HuH-7.5 (cell line): ENCODE measurements at places on chromosomes 1 and 21.

- DNase-seq, result no peak
These were observed 107.5 kb downstream of the SLC44A5 start for GRCh38 chr1:75503221-75503974.

DNA sequence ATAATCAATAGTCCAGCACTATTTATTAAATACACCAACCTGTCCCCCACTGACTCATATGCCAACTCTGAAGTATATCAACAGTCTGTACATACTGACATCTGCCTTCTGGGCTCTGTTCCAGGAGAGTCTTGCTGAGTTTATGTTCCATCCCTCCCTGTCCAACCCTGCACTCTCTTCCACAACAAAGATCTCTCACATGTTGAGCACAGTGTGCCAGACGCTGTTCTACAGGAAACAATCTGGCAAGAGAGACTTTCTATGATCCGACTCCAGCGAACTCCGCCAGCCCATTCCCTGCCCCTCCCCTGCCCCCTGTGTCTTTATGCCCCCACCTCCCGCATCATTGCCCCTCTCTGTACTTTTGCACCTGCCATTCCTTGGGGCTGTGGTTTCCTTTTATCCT is 3.4 kb downstream of the LACTBL1 start:
- DNase-seq, result no peak

DNA sequence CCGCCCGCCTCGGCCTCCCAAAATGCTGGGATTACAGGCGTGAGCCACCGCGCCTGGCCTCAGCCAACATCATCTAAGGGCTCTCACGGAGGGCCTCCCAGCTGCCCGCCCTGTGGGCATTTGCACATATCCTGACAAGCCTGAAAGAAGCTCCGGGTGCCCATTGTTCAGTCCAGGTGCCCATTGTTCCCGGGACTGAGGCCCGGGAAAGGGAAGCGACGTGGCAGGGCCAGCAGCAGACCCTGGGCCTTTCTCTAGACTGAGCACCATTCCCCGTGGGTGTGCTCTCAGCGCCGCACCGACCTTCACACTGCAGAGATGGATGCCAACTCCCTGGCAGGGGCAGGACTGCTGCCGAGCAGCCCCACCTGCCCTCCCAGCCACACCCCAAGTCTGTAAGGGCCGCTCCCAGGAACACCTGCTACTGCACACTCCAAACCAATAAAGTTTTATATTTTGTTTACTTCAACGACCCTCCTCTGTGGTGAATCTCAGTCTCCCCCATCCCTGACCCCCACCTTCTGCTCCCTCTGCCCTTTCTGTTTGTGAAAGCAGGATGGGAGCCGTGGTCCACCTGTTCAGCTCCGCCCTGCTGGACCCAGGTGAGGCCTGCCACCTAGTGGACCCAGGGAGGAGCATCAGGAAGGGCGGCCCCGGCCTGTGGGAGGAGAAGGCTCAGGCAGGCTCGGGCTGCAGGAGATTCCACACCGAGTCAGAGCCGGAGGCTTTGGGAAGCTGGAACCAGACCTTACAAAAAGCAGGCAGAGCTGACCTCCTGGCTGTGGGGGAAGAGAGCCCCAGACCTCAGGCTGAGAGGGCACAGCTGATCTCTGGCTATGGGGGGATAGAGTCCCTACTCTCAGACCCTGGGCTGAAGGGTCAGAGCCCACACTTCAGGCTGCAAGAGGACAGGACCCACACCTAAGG is 1.1 kb upstream of the TMEM82 start:
- peak; percentile 95 for DNase-seq

DNA sequence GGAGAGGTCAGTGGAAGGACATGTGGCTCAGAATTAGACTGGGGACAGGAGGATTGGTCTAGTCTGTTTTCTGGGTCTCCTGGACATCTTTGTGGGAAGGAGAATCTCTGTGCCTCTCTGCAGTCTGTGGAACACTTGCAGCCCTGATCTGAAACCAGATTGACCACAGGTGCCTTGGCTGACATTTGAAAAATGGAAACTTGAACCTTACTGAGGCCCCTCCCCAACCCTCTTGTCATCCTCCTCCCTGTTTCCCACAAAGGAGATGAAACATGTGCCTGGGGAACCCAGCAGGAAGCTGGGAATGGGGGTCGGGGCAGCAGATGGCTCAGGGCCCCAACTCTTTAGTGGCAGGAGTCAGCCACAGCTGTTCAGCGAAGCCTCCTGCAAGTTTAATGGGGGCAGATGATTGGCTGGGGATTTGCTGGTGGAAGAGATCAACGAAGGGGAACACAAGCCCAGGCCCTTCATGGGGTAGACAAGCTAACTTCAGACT is 18.1 kb downstream of the VASH2 start:
- DNase-seq, result no peak

DNA sequence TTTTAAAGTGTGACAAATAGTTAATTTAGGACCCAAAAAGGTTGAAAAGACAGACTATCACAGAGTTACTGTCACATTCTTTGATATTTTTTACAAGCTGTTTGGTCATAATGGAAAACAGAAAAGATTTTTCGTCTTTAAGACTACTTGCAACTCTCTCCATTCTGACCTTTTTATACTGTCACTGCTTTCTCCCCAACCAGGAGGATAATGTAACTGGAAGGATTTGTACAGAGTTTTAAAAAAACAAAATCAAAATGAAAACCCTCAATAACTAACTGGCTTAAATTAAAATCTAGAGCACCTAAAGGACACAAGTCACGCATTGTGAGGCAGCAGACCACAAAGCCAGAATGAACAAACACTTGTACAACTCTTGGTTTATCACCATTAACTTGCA is 257.7 kb downstream of the FAF1 start:
- no peak for DNase-seq
